ENCODE measurements at places on chromosomes 3 and 15.

GRCh38 chr3:49638445-49638844, 35.7 kb upstream of the APEH start:
- DNase-seq = no peak

DNA sequence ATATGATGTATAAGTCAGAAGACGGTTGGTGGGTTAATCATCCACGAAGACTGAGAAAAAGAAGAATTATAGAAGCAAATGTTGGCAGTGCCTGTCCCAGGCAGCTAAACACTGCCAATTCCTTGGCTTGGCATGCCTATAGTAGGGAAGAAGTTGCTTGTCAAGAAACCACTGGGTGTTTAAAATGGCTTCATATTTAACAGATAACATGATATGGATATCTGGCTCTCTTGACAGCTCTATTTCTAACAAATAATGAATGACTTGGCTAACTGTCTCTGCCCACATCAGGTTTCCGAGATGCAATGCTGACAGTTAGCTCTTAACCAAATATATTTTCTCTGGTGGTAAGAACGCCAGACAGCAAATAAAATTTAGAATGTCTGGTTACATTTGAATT, 341.7 kb upstream of the KCNMB2 start:
- no peak for DNase-seq

- no peak for DNase-seq
These were observed 247.6 kb upstream of the C2CD4B start for GRCh38 chr15:62412686-62413085.

DNA sequence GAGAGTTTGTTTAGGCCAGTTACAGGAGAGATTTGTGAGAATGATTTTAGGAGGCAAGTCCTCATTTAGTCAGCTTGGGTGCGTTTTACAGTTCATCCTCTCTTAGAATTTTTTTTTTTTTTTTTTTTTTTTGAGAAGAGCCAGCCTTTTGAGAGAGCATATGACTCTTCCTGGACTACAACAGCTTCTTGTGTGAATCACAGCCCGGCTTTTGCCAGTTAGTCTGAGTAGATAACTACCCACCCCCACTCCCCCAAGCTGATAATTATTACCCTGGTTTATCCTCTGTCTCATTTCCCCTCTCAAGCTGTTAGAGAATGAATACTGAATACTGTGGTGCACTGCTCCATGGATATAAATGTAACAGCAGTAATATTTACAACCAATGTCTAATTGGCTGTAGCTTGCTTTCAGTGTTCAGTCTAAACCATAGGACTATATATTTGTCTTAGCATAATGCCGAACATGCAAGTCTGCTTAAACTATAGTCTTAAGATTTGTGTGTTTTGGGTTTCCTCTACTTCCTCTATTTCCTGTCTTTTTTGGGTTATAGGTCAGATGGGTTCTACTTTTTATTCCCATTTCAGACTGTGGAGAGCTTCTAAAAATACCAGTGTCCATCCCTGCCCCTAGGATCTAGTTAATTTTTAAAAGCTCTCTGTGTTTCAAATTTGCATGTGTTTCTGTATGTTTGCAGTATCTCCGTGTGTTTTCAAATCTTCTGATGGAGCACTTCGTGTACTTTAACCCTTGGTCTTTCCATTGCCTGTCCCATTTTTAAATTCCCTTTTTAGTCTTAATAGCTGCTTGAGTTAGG, 8.0 kb downstream of the CHD2 start:
- no peak for DNase-seq

GRCh38 chr15:38192496-38192895, 60.1 kb upstream of the SPRED1 start:
- no peak for DNase-seq

GRCh38 chr15:43329217-43329959, 985 bp downstream of the LCMT2 start:
- DNase-seq = peak; percentile 4

GRCh38 chr3:47423548-47424145, 42.8 kb downstream of the PTPN23 start:
- no peak for DNase-seq

- no peak for DNase-seq
These were observed 19.3 kb upstream of the TGM5 start for GRCh38 chr15:43286074-43286473.

GRCh38 chr15:53746101-53746500, 13.4 kb downstream of the WDR72 start:
- DNase-seq = no peak

DNA sequence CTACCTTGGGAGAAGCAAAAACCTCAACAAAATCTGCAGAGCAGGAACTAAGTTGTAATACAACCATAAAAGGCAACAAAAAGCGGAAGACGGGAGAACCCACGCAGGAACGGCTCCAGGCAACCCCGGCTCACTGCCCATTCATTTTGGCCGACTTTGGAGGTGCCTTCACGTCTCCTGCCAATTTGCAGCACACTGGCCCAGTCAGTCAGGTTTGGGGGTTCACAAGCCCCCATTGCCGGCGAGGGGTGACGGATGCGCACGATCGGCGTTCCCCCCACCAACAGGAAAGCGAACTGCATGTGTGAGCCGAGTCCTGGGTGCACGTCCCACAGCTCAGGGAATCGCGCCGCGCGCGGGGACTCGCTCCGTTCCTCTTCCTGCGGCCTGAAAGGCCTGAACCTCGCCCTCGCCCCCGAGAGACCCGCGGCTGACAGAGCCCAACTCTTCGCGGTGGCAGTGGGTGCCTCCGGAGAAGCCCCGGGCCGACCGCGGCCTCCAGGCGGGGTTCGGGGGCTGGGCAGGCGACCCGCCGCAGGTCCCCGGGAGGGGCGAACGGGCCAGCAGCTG, 463 bp downstream of the TERC start:
- peak; percentile 41 for DNase-seq

DNA sequence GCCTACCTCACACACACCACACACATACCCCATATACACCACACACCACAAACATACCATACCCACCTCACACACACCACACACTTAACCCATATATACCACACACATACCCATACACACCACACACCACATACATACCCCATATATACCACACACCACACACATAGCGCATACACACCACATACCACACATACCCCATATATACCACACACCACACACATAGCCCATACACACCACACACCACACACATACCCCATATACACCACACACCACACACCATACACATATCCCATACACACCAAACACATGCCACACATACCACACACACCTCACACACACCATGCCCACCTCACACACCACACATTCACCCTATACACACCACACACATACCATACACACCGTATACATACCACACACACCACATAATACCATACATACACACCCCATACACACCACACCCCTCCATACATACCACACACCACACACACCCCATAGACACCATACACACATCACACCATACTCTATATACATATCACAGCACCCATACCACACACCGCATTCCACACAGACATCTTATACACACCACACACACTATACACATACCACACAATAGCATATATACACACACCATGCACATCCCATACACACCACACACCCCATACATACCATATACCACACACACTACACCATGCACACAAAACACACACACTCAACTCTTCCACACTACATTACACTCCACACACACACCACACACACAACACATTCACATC, 29.5 kb downstream of the APBA2 start:
- DNase-seq = no peak

DNA sequence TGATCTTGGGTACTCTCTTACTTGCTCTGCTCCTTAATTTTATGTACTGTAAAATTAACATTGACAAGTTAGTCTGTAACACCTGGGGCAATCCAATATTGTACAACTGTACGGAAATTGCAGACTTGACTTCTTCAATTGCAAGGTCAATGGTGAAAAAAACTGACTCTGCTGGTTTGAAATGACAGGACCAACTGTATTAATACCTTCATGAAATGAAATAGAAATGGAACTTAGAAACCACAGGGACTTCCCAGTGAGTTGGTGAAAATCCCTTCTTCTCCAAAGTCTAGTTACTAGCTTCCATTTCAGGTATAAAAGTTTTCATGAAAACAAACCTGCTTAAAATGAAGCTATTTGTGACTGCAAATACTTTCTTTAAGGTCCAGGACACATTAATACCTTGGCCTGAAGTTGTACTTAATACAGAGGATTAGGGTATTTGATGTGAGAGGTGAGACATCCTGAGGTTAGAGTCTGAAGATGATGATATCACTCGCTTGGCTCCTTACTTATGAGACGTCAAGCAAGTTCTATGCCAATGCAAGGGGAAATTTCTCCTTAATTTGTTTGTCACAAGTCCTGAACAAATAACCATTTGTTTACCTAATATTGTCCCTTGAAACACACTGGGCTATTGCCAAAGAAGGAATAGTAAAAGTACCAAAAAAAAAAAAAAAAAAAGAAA, 226.2 kb upstream of the TP63 start:
- no peak for DNase-seq

- DNase-seq = no peak
These were observed 11.7 kb upstream of the SEMA3B start for GRCh38 chr3:50256978-50257890.

- DNase-seq = no peak
These were observed 880.3 kb upstream of the GBE1 start for GRCh38 chr3:82641701-82642100.

GRCh38 chr15:64912379-64913325, 950 bp downstream of the ANKDD1A start:
- no peak for DNase-seq

DNA sequence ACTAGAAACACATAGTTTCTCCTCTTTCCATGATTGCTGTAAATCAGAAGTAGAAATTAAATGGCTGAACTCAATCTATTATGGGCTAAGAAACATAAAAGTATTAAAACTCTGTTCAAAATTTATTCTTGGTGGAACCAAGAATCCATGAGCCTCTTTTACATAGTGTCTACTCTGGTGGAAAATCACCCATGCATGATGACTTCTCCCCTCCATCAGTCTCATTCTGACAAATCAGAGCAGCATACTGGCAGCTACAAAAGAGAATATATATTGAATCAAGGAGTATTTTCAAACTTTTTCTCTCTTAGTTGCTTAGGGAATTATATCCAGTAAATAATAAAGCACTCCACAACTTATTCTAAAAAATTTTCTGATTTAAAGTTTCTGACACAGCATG, 536.9 kb upstream of the CCDC54 start:
- DNase-seq = no peak

- no peak for DNase-seq
These were observed 344.7 kb downstream of the NEK10 start for GRCh38 chr3:27024493-27024892.

GRCh38 chr15:42581272-42581730, 5.9 kb downstream of the STARD9 start:
- DNase-seq = peak; percentile 78

- peak; percentile 8 for DNase-seq
These were observed 68.1 kb downstream of the SLC6A1 start for GRCh38 chr3:11060500-11061251.

DNA sequence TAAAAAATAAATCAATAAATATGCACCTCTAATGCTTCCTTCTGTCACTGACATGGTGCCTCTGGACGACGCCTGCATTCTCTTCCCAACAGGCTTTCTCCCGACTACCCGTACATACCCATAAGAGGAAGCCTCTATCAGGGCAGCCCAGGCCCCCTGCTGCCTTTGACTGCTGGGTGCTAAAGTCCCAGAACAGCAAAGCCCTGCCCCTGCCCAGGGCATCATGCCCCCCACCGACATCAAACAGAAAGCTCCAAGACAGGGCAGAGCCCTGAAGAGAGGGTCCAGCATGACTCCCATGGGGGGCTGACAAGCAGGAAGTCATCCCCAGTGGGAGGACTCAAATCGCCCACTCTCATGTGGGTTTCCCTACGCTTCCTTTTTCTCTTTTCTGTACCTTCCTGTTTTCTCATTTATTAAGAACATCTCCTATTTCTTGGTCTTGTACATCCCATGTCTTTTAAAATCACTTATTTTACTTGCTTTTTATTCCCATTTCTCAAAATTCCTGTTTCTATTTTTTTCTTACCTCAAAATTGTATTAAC, 23.4 kb downstream of the XPC start:
- no peak for DNase-seq
